ENCODE measurements at places on chromosomes 12 and 14. TPM values are rescaled to one million over a fixed set of nuclear protein-coding genes. Genes with fewer than 3 reads are reported as not detected.

DNA sequence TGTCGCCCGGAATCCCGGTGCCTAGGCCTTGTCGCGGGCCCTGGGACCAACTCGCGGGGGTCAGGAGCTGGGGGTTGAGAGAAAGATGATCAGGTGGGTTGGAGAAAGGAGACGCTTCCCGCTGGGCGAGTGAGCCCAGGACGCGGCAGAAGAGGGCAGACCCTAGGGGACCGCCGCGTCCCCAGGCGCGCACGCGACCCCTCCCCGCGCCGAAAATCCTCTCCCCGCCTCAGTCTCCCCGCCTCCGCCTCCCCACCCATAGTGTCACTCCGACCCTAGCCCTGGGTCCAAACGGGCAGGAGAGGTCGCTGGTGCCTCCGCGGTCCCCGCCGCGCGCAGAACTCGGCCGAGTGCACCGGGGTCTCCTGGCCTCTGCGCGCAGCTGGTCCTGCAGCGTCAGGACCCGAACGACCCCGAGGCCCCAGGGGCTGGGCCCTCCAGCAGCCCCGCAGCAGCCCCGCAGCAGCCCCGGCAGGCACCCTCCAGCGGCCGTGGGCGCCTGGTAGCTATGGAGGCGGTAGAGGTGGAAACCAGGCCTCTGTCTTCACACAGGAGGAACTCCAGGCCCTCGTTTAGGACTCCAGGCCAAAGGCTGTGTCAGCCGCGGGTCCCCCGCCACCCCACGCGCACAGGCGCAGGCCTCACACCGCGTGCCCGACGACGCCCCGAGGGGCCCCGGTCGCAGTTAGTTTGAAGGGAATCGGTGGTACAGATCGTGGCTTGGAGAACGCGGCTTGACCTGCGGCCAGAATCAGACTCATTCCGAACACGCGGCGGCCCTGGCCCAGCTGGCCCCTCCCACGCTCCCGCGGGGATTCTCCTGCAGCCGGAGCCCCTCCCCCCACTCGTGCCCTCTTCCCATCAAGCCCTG is 60.1 kb upstream of the EIF5 start:
- no peak for DNase-seq

GRCh38 chr12:95642583-95642982 is 91.3 kb upstream of the USP44 start:
- no peak for DNase-seq

GRCh38 chr12:25052196-25052913 is 103.5 kb upstream of the BCAT1 start:
- DNase-seq, result no peak

CSAD gene
- 138 TPM for total RNA-seq

CLEC1A gene
- total RNA-seq, result not detected

DNA sequence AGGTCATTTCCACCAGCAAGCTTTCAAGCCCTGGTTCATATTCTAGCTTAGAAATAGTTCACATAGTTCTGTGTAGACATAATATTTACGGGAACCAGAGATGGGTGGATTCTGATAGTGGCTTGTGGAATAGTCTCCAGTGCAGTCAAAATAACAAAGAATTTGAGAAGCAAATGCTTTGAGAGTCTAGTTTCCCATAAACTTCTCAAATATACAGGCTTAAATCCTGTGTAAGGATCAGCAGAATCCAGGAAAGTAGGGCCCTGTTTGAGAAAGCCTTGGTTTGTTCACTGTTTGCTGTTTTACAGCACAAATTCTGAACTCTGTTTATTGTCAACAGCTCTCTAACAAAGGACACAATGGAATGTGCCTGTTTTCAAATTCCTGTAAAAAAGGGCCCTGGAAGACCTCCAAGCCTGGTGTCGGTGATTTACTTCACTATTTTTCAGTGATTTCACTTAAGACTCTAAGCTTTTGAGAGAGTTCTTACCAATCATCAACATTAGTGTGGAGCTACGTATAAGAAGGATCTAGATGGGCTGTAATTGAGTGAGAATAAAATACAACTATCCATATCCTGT is 11.4 kb upstream of the FOS start:
- no peak for DNase-seq
